ENCODE measurements at places on chromosomes 11 and 22. TPM values are rescaled to one million over a fixed set of nuclear protein-coding genes. Genes with fewer than 3 reads are reported as not detected.

GRCh38 chr11:29129844-29130243 lies 887.0 kb downstream of the KCNA4 start:
- DNase-seq = no peak

- no peak for DNase-seq
Observed at GRCh38 chr11:45655831-45656230, 9.6 kb downstream of the CHST1 start.

- DNase-seq = no peak
Observed at GRCh38 chr11:65630215-65630614, 7.7 kb upstream of the SIPA1 start.

DNA sequence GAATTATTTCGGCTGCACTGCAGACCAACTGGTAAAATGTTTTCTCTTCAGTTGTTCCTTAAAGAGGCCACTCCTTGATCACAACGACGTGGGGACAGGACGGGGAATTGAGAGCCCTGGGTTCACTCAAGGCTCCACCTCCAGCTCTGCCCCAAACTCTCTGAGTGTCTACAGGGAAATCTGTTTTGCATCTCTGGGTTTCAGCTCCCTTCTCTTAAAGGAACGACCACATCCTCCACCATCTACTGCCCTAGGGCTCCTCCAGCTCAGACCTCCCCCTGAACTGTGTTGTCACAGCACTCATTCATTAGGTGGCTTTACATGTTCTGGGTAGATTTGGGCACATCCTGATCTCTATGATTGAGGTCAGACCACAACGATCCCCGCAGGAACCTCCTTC lies 5.1 kb upstream of the PPFIA1 start:
- DNase-seq = no peak

- no peak for DNase-seq
Observed at GRCh38 chr22:23922921-23923320, 28.7 kb downstream of the MIF start.

DNA sequence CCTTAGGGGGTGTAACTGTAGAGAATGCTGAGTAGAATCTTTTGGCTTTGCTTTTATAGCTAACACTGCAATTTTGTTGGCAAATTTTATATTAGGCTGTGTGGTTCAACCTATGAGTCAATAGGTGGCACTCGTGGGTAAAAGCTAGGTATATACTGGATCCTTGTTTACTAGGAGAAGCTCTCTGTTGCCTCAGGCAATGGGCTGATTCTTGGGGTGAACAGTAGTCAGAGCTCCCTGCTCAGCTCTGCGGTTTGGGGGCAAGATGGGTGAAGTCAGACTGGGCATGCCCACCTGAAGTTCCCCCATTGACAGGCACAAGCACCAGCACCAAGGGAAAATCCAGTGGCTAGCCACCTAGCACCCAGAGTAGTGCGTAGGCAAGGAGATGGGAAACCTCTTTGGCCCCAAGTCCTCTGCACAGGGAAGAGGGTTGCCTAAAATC lies 238.7 kb downstream of the FAM181B start:
- DNase-seq = no peak

GRCh38 chr11:131815590-131815989 lies 445.2 kb downstream of the NTM start:
- DNase-seq = no peak

DNA sequence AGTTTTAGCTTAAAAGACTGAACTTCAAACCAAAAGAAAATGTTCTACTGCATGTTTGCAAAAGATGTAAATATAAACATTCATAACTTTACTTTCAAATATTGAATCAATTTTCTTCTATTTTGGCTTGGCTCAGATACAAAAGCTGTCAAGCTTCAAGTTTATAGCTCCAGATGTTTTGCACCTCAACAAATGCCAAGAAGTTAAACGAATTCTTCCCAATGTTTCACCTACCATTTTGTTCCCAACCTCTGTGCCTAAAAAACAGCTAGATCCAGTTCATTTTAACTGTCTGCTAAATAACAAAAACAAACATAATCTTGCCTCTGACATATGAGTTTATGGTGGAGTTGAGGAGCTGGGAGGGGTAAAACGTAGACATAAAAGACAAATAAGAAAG lies 76.5 kb downstream of the RAB30 start:
- no peak for DNase-seq

GRCh38 chr22:19957445-19957844 lies 15.8 kb upstream of the TXNRD2 start:
- no peak for DNase-seq

DNA sequence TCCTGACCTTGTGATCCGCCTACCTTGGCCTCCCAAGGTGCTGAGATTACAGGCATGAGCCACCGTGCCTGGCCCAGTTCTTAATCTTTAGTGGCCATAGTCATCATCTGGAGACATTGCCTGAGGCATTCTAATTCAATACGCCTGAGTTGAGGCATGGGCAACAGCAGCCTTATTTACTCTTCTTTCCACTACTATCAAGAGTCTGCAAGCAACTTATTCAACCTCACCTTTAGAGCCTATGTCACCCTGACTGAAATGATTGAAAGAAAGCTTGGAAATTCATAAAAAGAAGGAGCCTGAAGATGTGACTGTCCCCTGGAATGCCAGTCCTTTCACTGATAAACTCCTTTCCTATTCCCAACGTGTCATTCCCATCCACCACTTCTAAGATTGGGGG lies 15.8 kb upstream of the PAFAH1B2 start:
- DNase-seq = no peak

- no peak for DNase-seq
Observed at GRCh38 chr11:74780248-74781005, 31.8 kb downstream of the RNF169 start.

- no peak for DNase-seq
Observed at GRCh38 chr22:33221568-33221967, 163.4 kb upstream of the SYN3 start.

DNA sequence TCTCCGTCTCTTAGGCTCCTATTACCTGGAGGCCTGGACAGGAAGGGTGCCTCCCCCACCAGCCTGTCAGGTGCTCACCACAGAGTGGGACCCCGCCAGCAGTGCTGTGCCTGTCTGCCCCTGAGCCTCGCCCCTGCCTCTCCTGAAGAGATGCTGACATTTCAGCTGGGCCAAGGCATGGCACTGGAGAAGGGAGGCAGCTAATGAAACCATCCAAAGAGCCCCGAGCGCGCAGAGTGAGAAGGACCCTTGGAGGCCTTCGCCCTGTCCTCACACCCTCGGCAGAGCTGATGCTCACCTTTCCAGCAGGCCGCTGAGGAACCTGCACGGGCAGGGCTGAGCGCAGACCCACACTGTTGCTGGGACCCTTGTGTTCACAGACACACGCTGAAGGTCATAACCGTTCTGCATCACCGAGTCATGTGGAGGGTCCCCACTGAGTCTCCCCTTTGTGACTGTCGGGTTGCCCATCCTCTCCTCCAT lies 2.1 kb upstream of the LRFN4 start:
- no peak for DNase-seq

GRCh38 chr11:131662317-131662972 lies 292.0 kb downstream of the NTM start:
- no peak for DNase-seq

GRCh38 chr11:83815736-83816135 lies 529.6 kb upstream of the CCDC90B start:
- DNase-seq = no peak

DNA sequence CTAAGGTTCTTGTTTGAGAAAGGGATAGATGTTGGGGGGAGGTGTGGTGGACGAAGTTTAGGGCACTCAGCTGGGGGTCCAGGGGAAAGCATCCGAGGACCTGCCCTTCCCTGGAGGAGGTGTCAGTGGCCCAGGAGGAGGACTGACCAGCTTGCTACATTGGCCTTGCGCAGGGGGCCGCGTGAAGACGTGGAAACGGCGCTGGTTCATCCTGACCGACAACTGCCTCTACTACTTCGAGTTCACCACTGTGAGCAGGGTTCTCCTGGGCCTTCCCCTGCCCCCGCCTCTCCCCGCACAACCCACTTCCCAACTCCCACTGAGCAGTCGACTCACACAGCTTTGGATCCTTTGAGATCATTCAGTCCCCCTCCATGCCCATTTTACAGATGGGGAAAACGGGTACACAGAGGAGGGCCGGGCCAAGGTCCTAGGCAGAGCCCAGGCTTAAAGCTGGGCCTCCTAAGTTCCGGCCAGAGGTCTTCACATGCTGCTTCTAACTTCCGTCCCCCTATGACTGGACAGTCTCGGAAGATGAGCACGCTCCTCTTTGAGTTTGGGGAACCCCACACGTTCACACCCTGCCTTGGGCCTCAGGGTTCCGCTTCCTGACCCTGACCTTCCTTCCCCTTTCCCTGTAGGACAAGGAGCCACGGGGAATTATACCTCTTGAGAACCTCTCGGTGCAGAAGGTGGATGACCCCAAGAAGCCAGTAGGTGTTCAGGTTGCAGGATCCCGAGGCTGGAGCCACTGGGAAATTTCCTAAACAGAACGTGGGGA lies 28.7 kb downstream of the CYTH4 start:
- DNase-seq = no peak

- no peak for DNase-seq
Observed at GRCh38 chr11:12133547-12134235, 23.3 kb downstream of the MICAL2 start.

DNA sequence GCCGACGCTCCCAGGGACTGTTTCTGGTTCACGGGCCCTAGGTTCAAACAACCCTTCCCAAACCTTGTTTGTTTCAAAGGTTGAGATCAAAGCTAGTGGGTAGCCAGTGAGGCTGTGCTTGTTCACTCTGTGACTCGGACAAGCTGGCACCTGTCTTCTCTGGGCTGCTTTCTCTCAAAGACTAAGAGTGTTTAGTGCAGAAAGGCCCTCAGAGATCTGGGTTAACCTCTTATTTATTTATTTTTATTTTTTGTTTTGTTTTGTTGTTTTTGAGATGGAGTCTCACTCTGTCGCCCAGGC lies 13.0 kb upstream of the MALAT1 start:
- no peak for DNase-seq

GRCh38 chr11:65429724-65430405 lies 7.3 kb downstream of the NEAT1 start:
- no peak for DNase-seq

GRCh38 chr11:35166369-35167360 lies 27.7 kb downstream of the CD44 start:
- DNase-seq = no peak

DNA sequence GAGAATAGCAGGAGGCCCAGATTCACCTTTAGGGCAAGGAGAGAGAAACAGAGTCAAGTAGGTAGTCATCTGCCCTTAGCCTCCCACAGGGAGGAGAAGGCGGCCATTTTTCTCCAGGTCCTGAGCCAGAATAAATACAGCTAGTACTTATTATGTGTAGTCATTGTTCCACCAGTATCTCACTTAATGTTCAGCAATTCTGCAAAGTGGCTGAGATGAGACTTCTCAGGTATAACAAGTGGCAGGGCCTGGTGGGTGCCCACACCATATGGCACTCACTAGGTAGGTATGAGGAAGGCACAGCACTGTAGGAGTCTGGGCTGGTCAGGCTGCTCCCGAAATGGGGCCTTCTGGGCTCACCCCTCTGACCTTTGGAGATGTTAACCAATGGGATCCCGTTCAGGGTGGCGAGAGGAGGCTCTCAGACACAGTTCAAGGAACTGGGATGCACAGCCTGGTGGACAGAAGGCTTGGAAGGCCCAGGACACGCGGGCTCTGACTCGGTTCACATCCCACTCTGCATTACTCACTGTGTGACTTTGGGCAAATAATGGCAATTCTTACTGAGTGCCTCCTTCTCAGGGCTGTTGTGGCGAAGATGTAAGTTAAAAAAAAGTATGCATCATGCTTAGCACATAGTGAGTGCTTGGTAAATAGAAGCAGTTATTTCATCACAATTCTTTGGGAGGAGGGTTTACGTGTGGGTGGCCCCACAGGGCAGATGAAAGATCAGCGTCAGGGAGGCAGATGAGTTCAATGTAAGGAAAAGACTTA lies 25.1 kb downstream of the RTN4RL2 start:
- DNase-seq = no peak

The TMEM41B gene
- 41.5 TPM for polyA plus RNA-seq

The POU2AF1 gene
- polyA plus RNA-seq = 0.26 TPM

The FOLR3 gene
- 2.7 TPM for polyA plus RNA-seq

The MPEG1 gene
- polyA plus RNA-seq = 9.0 TPM

The TMEM191C gene
- polyA plus RNA-seq = 0.81 TPM

The HSPB2 gene
- 1.9 TPM for polyA plus RNA-seq

The BCO2 gene
- polyA plus RNA-seq = 2.9 TPM

The F2 gene
- polyA plus RNA-seq = 0.34 TPM

The C22orf31 gene
- 1.7 TPM for polyA plus RNA-seq

The SLC43A1 gene
- 9.7 TPM for polyA plus RNA-seq

The OPCML gene
- polyA plus RNA-seq = 14.7 TPM
